CD4-positive, CD25-positive, alpha-beta regulatory T cell (primary cell): ENCODE measurements at places on chromosomes 11 and 22. TPM values are rescaled to one million over a fixed set of nuclear protein-coding genes. Genes with fewer than 3 reads are reported as not detected.

Gene OR8D4
- polyA plus RNA-seq = not detected

Gene SAA1
- not detected for polyA plus RNA-seq

DNA sequence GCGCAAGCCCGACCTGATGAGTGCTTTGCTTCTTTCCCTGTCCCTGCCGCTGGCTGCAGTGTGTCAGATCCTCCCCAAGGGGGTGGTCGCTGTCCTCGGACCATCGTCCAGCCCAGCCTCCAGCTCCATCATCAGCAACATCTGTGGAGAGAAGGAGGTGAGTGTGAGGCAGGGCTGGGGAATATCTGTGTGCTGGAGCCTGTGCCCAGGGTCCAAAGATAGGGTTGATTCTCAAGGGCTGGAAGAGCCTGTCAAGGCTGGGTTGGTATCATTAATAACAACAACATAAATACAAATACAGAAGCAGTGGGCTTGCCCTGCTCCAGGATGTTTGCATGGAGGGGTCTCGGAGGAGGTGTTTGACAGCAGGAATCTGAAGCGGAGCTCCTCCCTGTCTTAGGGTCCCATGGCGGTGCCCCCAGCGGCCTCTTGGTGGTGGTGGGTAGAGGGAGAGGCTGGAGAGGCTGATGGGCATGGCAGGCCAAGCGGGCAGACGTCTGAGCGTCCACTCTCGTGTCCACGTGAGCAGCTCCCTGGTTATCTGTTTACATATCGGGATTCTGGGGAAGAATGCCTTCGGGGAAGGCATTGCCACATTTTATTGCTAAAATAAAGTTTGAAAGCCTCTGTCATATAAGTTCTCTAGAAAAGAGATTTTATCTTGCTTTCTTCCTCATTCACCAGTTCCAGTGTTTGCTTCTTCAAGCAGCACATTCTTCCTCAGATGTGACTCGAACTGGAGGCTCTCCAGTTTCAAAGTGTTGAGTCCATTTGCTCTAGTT lies 208.4 kb upstream of the TBCEL start:
- no peak for DNase-seq

DNA sequence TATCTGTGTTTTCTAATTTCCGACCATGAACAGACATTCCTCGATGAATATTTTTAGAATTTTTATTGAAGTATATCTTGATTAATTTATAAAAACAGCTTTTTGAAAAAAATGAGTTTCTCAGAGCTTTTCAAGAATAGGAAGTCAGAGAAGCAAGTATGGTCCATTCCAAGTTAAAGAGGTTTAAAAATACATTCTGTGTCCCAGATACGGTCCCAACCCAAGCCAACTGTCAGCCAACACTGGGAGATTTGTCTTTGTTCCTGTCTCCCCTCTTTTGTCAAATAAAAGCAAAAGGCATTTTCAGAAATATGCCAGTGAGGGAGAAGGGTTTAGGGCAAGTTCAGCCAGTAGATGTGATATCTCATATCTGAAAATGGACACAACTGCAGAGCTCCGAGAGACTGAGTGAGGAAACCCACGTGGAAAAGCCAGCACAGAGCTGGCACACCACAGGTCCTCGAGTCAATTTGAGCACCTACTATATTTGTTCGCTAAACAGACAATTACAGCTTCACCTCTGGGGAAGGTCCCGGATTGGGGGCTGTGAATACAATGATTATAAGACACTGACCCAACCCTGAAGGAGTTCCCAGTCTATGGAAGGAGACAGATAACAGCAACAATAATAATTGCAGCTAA lies 59.8 kb downstream of the C11orf91 start:
- no peak for DNase-seq

GRCh38 chr11:80815752-80816453 lies 1375.1 kb upstream of the TENM4 start:
- no peak for DNase-seq

DNA sequence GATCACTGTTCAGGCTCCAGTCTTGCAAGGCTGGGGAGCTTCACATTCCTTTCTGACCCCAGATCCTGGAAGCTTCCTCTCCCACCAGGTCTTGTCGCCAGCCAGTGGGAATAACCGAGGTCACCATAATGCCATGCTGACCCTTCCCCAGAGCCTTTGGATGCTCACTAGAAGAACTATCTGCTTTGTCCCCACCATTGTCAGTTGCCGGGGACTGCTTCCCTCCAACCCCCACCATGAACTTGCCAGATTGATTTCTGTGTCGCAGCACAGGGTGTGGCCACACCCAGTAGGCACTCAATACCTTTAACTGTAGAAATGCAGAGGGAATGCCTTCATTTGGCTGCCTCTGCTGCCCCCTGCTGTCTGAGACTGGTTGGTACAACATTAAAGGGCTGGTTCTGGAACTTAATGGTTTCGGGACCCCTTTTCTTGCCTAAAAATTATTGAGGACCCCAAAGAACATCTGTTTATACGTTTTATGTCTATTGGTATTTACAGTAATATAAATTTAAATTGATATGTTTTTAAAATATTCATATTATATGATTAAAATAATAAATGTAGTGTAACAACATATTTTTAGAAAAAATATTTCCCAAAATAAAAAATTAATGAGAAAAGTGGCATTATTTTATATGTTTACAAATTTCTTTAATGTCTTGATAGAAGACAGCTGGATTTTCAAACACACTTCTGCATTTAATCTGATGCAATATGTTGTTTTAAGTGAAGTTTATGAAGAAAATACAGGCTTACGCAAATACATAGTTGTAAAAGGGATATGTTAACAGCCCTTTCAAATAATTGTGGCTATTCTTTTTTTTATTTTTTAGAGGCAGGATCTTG lies 6.7 kb upstream of the GDPD5 start:
- DNase-seq = peak; percentile 75

DNA sequence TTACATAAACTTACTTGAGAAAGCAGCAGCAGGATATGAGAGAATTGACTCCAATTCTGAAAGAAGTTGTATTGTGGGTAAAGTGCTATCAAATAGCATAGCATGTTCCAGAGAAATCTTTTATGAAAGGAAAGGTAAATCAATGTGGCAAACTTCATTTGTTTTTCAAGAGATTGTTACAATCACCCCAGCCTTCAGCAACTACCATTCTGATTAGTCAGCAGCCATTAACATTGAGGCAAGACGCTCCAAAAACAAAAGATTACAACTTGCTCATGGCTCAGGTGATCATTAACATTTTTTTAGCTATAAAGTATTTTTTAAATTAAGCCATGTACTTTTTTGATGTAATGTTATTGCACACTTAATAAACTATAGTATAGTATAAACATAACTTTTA lies 357.2 kb downstream of the TMEM135 start:
- no peak for DNase-seq

DNA sequence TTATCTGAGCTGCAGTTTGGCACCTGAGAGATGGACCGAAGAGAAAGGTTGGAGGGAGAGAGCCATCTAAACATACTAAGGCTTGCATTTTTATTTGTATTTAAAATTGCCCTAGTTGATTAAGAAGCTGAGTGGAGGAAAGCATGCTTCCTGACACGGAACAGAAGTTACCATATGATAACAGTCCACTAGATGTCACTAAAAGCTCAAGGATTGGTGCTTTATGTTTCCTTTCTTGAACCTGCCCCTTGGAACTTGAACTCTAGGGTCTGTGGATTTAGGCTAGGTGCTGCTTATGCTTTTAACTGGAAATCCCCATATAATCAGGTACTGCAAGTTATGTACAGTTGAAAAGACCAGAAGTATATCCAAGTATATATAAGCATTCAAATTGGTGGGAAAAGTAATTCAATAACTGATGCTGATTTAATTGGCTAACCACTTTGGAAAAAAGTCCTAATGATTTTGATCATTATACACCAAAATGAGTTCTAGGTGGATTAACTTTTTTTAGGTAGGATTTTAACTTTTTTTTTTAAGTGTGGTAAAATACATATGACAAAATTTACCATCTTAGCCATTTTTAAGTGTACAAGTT lies 9.5 kb downstream of the RBMXL2 start:
- peak; percentile 38 for DNase-seq

GRCh38 chr11:97683733-97684132 lies 1293.9 kb downstream of the JRKL start:
- DNase-seq = no peak

DNA sequence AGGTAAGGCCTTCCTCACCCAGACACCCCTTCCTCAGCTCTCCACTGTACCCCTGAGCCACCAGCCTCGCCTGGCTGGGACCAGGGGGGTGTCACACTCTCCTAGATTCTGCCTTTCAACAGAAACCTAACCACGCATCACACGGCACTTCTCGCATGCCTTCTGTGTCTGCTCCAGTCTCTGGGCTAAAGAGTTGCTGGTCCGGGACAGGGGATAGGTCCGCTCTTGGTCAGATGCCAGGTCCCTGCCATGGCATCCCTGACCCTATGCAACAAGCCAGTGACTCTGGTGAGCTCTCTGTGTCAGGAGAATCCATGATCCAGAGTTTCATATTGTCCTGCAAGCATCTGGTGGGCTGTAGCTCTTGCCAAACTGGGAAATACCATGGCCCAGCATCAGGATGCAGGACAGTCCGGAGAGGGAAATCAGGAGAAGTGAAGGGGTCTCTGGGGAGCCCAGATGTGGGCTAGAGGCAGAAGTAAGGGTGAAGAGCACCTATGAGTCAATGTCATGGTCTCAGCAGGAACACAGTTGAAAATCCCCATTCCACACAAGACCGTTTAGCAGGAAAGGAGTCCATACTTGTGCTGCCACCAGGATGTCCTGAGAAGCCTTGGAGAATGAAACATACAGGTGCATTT lies 14.1 kb downstream of the IGLL5 start:
- DNase-seq = no peak

DNA sequence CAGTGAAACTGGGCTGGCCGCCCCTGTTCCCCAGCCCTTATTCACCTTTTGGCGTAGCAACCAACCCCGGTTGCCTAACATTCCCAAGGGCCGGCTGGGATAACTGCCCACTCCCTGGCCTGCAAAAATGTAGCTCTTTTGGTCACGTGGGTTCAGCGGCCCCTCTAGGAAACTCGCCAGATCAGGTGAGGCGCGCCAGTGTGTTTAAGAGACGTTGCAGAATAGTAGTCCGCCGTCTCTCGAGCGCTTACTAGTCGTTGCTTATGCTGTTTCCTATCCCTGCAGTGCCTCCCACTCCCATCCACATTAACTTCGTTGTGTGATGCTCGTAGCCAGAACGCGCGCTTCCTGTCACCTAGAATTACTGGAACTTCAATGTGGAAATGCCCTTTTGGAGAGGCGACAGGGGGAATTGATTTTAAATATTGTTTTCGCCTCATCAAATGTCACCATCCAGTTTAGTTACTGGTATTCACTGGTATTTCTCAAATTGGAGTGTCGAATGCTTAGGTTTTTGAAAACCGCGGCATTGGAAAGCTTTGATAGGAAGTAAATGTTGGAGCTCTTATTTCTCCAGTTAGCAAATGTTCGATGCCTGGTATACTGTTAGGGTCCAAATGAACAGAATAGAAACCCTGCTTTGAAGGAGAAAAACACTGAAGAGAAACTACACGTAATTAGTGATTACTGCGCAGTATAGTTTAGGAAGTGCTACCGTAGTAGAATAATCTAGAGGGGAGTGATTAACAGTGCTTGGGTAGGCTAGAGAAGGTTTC lies 823 bp downstream of the CEP57 start:
- peak; percentile 80 for DNase-seq

DNA sequence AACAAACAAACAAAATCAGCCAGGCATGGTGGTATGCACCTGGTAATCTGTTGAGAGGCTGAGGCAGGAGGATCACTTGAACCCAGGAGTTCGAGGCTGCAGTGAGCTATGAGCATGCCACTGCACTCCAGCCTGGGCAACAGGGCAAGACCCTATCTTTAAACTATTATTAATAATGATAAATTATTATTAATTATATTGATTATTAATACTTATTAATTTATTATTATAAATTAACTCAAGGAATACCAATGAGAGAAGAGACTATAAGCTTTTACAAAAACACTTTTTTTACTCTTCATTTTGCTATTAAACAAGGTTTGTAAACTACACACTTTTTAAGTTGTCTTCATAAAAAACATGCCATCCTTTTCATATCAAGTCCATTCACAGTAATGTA lies 97.7 kb upstream of the APOA1 start:
- DNase-seq = no peak

DNA sequence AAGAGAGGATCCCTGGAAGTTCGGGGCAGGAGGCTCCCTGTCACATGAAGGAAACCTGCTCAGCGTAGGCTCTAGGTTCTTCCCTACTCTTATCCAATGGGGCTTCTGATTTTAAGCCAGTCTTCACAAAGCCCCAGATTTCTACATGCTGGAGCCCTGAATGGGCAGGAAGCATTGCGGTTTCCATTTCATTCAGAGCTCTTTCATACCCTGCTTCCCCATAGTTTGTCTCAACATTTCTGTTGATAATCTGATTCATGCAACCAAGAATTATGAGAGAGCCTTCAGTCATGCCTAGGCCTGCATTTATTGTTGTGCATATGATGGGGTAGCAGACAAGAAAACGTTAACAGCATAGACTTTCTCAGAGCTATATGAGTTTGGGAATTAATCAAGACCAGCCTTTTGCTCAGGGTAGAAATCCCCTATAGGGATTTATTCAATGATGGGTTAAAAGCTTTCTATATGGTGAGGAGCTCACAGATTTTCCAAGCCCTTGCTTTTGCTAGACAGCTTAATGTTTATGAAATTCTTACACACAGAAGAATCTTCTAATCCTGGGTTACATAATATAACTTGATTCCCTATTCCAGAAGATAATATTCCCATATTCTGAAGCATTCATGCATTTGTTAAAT lies 15.9 kb downstream of the OR51B4 start:
- DNase-seq = no peak

DNA sequence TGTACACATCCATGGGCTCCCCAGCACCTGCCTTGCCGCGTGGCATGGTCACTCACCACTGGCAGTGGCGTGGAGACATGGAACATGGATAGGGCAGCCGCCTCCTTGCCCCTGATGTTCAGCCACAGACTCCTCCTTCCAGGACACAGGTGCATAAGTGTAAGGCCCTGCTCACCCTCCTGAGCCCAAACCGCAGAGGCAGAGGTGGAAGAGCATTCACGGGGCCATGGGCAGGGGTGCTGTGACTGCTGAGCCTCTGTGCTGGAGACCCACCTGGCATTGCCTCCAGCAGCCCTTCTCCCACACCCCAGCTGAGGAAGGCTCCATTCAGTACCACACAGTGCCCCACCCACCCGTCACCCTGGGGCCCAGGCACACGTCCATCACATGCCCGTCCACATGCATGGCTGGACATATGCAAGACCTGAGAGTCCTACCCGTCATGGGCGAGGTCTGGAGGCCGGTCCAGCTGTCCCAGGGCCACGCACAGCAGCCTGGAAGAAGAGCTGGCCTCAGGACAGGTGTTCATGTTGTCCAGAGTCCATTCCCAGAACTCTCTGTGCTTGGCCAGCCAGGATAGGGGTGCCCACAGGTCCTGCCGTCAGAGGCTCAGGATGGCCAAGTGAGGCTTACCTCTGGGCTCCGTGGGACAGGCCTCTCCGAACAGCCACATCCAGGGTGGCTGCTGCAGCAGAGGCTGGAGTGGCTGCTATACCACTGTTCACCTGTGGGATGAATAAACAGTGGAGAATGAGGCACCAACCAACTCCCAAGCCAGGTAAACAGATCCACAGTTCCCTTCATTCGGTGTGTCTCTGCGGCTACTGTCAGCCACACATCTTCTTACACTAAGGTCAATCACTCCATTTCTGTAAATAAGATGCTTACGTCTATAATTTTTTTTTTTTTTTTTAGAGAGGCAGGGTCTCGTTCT lies 1.7 kb upstream of the TUBGCP6 start:
- no peak for DNase-seq
